Ecto neural progenitor cell (in vitro differentiated cells): ENCODE measurements at places on chromosomes 16 and 17.

DNA sequence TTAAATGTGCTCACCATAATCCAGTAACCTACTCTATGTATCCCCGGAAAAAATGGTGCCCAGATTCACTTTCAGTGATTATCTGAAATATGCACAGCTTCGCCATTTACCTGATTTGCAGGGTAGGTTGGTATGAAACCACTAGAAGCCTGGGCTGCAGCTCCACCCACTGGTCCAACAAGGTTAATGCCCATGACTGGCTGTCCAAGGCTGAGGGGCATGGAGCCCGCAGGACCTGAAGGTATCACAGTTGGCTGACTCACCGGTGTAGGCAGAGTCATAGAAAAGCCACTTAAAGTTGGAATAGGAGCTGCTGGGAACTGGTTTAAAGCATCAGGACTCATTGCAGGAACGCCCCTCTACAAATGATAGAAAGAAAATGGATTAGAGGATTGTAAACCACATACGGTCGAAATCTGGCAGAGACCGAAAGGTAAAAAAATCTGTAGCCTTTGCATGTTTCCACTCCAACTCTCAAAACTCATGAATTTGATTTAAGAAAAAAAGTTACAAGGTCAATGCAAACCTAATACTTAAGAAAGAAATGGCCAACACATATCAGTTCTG is 38.6 kb downstream of the SYNRG start:
- DNase-seq = peak; percentile 60

DNA sequence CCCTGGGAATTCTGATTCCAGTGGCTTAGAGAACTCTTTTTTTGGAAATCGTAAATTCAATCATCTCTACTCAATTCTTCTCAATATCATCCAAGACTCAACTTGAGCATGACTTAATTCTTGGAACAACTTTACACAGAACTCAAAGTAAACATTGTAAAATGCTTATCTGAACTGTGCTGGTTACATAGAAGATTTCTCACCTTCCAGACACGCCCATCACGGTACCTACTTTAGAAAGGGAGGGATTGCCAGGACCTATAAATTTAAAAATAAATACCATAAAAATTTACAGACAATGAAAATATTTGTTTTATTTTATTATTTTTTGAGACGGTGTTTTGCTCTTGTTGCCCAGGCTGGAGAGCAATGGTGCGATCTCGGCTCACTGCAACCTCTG is 26.5 kb downstream of the MAP1LC3B start:
- no peak for DNase-seq

DNA sequence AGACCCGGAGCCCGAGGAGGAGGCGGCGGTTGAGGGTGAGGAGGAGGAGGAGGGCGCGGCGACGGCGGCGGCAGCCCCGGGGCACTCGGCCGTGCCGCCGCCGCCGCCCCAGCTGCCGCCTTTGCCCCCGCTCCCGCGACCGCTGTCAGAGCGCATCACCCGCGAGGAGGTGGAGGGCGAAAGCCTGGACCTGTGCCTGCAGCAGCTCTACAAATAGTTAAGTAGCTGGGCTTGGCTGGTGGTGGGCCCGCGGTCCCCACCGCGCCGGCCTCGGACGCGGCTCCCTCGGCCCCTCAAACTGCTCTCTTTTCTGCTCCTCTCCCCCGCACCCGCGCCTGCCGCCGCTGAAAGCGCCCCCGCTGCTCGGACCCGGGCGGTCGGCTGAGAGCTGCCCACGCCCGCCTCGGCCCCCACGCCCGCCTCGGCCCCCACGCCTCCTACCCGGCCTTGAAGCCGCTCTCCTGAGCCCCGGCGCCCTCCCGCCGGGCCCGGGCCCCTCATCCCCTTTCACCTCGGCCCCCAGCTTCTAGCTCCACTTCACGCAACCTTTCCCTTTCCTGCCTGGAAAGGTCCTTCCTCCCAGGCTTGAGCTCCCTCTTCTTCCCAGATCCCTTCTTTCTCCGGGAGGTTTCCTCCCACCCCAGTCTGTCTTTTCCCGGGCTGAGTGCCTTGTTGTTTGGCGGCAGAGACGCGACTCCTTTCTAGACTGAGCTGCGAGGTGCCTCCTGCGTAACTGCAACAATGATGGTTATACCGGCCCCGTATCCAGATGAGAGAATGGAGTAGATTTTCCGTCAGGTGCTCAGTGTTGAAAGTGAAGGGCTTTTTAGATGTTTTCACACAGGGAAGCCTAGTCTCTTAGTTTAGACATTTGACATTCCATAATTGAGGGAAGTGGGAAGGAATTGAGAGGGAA is 850 bp downstream of the PPM1E start:
- DNase-seq = peak; percentile 77

GRCh38 chr17:31388770-31389656 is 2.5 kb upstream of the RAB11FIP4 start:
- DNase-seq = peak; percentile 80

DNA sequence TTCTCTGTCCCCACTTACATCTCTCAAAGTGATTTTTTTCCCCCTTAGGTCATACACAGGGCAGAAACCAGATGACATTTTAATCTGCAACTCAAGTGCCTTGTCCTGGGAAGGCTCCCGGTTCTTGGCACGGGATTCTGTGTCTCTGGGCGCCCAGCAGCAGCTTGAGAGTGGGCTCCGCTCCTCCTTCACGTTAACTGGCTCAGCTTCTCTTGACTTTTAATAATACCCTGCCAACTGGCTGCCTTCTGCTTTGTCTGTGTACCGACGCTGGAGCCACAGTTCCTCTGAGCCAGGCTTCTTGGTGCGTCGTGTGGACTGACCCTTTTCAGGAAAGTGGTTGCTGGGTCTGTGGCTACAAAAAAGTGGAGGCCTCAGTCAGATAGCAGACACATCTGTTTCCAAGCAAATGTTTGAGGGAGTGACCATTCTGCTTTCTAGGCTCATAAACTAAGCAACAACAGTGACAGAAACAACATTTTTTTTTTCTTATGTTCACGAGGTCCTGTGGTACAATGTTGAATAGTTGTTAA is 64.9 kb downstream of the IRF8 start:
- DNase-seq = no peak

GRCh38 chr17:6530324-6530920 is 25.9 kb downstream of the PITPNM3 start:
- DNase-seq = no peak

DNA sequence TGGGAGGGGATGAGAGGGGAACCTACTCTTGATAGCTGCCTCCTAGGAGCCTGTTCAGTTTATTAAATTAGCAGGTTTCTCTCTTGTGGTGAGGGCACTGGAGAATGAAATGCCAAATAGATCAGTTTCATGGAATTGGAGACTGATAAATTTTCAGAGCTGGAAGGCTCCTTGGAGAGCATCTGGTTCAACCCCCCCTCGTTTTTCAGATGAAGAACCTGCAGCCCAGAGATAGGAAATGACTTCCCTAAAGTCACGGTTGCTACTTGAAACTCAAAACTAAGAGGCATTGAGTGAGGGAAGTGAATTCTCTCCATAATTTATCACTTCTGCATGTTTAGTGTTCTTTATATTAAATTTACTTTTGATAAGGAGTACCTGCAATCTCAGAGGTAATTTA is 366.0 kb upstream of the CCL2 start:
- DNase-seq = no peak

DNA sequence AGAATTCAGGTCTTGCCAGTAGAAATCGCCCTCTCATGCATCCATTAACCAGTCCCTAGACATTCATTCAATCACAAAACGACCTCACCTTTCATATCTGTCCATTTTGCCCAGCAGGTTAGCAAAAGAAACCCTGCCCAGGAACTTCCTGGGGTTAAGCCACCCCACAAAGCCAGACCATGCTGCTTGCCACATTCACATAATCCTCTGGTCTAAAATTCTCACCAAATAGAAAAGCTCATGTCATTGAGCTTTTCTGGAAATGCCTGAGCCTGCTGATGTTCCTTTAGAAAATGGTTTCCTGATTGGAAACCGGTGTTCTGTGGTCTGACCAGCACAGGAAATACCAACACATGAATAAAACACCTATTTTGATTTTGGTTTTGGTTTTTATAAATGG is 21.6 kb upstream of the DYNLRB2 start:
- DNase-seq = no peak

DNA sequence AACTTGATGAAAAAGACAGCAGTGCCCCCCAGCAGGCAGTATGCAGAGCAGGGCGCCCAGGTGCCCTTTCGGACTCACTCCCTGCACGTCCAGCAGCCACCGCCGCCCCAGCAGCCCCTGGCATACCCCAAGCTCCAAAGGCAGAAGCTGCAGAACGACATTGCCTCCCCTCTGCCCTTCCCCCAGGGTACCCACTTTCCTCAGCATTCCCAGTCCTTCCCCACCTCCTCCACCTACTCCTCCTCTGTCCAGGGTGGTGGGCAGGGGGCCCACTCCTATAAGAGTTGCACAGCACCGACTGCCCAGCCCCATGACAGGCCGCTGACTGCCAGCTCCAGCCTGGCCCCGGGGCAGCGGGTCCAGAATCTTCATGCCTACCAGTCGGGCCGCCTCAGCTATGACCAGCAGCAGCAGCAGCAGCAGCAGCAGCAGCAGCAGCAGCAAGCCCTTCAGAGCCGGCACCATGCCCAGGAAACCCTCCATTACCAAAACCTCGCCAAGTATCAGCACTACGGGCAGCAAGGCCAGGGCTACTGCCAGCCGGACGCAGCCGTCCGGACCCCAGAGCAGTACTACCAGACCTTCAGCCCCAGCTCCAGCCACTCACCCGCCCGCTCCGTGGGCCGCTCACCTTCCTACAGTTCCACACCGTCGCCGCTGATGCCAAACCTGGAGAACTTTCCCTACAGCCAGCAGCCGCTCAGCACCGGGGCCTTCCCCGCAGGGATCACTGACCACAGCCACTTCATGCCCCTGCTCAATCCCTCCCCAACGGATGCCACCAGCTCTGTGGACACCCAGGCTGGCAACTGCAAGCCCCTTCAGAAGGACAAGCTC is 43.2 kb downstream of the SREBF1 start:
- DNase-seq = no peak

DNA sequence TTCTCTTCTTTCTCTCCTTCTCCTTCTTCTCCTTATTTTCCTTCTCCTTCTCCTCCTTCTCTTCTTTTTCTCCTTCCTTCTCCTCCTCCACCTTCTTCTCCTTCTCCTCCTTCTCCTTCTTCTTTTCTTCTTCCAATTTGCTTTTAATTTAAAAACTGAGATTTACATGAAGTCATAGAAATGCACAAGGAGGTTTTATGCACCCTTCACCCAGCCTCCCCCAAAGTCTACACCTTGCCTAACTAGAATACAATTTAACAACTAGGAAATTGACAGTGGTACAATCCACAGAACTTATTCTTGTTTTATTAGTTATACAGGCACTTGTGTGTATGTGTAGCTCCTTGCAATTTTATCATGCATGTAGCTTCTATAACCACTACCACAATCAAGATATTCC is 826.7 kb downstream of the KCNJ2 start:
- DNase-seq = no peak

DNA sequence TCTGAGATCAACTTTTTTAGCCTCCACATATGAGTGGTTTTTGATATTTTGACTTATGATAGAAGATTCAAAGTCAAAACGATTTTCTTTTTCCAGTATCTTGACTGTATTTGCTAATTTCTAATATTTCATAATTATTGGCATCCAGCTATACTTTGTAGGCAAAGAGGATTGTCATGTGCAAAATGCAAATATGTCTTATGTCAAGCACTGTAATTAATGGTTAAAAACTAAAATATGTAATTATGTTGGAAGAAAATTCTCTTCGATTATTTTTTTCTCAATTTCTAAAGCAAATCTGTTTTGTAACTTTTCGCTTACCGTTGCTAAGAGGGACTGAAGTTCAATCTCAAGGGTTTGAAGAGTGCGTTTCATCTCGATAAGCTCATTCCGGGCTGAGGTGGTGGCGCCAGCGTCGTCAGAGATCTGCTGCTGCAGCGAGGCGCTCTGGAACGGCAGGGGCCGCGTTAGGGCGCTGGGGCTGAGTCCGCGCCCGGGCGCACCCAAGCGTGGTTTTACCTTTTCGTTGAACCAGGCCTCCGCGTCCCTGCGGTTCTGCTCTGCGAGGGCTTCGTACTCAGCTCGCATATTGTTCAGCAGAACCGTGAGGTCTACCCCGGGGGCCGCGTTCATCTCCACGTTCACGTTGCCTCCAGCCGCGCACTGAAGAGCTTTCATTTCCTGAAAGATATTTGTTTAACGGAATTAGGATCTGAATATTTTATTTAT is 3.0 kb downstream of the KRT27 start:
- DNase-seq = no peak

- DNase-seq = peak; percentile 78
Observed at GRCh38 chr17:50620858-50621257, 13.8 kb upstream of the ABCC3 start.

- no peak for DNase-seq
Observed at GRCh38 chr17:14670861-14671260, 370.0 kb downstream of the HS3ST3B1 start.

DNA sequence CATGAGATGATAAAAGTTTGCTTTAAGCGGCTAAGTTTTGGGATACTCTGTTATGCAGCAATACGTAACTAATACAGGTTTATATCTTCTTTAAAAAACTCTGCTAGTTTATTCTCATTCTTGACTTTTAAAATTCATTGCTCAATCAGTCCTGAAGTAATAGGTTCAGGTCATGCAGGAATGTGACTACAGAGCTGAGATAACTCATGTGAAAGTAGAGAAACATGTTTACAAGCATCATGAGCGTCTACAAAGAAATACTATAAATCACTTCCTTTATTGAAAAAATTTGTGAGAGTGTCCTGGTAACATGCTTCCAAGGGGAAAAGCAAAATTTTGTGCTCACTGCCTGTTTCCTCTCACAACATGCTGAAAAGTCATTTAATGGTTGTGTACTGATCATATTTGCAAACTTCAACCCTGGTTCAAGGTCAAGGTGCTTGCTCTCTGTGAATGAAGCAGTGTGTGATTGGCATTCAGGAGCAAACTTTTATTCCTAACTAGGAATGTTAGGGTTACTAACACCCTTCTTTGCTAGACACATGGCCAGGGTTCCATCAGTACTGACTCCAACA is 12.5 kb upstream of the TMIGD1 start:
- no peak for DNase-seq

GRCh38 chr17:73749337-73749823 is 105.1 kb upstream of the SDK2 start:
- DNase-seq = no peak

DNA sequence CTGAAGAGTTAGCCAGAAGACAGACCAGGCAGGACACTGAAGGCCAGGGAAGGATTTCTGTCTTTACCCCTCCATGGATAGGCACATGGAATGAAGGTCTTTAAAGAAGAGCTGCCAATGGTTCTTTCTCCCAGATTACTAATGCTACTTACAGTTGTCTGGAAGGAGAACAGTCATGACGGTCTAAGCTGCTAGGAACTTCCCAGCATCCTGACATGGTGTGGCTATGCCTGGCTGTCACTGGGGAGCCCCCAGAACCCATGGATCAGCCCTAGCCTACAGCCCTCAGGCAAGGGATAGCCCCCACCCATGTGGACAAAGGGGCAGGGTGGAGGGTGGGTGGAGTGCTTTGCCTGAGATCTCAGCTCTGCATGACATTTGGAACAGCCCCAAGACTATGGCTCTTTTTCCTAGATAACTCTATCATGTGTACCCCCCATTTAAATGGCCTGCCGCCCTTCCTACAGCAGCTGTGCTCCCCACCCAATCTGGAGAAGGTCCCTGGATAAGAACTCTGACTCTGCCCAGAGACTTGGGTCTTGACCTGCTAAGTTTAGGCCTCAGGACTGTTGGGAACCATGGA is 9.2 kb upstream of the KAT7 start:
- DNase-seq = no peak
